Adrenal gland (tissue), 19 donors: ENCODE measurements at places on chromosomes 12 and 14.

DNA sequence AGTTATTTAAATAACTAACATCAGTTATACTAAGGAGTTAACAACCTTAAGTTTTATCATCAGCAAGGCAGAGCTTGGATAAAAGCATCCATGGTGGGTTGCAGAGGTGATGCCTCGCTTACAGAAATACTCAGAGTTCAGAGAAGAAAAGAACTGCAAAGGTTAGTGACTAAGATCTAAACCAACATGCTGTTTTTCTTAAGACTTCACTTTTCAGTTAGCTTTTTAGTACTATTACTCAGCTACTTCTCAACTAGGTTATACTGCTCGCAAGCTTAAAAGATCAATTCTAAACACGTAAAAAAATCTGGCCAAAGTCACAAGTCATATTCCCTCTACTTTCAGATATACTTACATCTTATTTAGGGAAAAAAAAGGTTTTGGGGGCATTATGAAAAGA, 2.8 kb downstream of the PPP1CC start:
- peaks cover 60% of the 10 kb centered on the region for H3K4me1 ChIP-seq
- no peaks in the 10 kb centered on the region for H3K27me3 ChIP-seq
- H3K27ac ChIP-seq: no peak overlapping the region
- DNase-seq: no peak

DNA sequence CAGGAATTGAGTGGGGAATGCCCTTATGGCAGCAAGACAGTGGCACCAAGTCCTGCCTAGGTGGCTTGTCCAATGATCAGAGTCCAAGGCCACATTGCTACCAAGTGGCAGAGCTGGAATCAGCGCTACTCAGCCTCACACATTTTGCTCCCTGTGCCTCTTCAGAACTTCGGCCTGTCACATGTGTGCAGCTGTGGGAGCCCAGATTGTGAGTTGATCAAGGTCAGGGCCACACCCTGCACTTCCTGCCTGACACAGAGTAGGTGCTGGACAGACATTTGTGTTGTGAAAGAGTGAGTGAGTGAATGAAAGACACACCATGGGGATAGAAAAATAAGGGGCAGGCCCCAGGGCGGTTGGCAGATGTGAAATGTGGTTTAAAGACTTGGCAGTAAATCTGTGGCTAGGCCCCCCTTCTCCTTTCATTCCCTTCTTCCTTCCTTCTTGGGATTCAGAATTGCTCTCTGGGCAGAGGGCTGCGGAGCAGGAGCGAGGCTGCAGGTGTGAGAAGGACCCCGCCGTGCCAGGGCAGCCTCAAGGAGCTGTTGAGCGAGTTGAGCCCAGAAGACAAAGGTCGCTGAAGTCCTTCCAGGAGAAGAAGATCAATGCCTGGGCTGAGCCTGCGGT, 83.5 kb downstream of the SLC25A47 start:
- H3K27ac ChIP-seq: no peak overlapping the region
- peaks cover 21% of the 10 kb centered on the region for H3K4me1 ChIP-seq
- no peaks in the 10 kb centered on the region for H3K27me3 ChIP-seq
- H3K4me3 ChIP-seq: no peak overlapping the region

DNA sequence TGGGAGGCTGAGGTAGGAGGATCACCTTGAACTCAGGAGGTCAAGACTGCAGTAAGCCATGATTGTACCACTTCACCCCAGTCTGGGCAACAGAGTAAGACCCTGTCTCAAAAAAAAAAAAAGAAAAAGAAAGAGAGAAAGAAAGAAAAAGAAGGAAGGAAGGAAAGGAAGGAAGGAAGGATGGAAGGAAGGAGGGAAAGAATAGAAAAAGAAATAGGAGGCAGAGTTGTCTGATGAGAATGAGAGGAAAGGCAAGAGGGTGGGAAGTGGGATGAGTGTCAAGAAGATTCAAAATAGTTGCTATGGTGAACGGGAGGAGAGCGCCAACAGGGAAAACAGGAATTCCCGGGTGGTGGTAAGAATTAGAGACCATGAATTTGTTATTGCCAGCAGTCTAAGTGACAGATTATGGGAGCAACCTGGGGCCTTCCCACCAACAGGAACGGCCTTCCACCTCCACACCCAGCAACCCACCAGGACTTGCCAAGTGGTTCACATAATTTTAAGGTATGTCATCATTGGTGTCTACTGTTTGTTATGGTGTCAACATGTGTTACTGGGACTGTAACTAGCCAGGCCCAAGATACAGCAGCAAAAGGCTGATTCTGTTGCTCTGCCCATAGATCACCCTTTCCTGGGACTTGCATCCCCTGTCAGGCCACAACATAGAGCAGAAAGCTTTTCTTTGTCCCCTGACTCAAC, 36.1 kb upstream of the C12orf76 start:
- no peak overlapping the region for H3K27ac ChIP-seq
- no peaks in the 10 kb centered on the region for H3K4me1 ChIP-seq
- no peaks in the 10 kb centered on the region for H3K27me3 ChIP-seq
- no peaks in the 10 kb centered on the region for H3K36me3 ChIP-seq
- no peak for DNase-seq

DNA sequence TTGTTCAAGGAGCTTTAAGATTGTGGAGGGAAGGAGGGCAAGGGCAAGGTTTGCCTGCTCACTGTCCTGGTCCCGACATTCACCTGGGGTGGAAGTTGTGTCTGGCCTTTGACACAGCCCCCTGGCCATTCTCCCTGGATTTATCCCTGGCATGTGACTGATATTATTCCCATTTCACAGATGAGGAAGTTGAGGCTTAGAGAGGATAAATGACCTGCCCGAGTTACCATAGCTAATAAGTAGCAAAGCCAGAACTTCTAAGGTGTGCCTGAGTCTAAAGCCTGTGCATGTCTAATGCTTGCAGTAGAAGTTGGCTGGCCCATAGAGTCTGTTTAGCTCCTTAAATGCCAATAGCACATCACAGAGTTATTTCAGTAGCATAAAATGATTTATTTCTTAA, 720 bp upstream of the FGF6 start:
- no peak for DNase-seq
- no peak overlapping the region for H3K27ac ChIP-seq
- no peaks in the 10 kb centered on the region for H3K36me3 ChIP-seq

- H3K27me3 ChIP-seq: no peaks in the 10 kb centered on the region
- no peak overlapping the region for H3K27ac ChIP-seq
- no peak overlapping the region for H3K4me3 ChIP-seq
- no peaks in the 10 kb centered on the region for H3K36me3 ChIP-seq
- H3K4me1 ChIP-seq: no peaks in the 10 kb centered on the region
- DNase-seq: no peak
These were observed 196.6 kb downstream of the GLT1D1 start for GRCh38 chr12:129049917-129050316.

GRCh38 chr14:93787465-93788292, 606 bp downstream of the PRIMA1 start:
- no peaks in the 10 kb centered on the region for H3K36me3 ChIP-seq
- no peak overlapping the region for H3K4me3 ChIP-seq
- H3K4me1 ChIP-seq: no peaks in the 10 kb centered on the region
- peaks cover 18% of the 10 kb centered on the region for H3K27me3 ChIP-seq

GRCh38 chr12:40236357-40236850, 11.6 kb downstream of the LRRK2 start:
- no peaks in the 10 kb centered on the region for H3K27me3 ChIP-seq
- no peak for DNase-seq
- no peaks in the 10 kb centered on the region for H3K4me1 ChIP-seq
- peaks cover 4% of the 10 kb centered on the region for H3K36me3 ChIP-seq
- no peak overlapping the region for H3K4me3 ChIP-seq

DNA sequence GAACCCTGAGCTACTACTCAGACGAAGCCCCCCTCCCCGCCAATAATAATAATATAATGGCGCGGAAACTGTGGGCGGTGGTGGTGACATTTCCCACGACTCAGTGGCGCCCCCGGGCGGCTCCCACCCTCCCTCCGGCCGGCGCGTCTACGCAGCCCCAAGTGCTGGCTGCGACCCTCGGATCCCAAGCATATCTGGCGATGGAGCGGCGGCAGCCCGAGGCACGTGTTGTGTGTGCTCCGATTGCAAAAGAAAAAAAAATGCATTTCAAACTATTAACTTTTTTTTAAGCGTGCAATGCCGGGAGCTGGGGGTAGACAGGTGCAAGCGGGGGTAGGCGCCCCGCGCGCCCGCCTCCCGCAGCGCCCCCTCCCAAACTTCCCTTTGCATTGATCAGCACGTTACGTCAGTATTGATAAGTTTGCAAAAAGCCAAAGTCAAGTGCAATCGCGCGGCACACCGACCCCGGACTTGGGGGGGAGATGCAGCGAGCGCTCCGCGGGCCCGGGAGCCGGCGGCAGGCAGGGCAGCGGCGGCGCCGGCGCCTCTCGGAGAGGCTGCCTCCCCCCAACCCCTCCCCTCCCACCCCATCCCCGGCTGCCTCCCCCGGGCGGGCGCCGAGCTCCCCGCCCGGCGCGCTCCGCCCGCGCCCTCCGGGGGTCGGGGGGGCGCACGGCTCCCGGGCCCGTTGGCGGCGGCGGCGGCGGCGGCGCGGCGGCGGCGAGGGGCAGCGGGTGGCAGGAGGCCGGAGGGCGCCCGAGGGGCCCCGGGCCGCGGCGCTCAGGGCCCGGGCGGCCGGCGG, 113.1 kb upstream of the MYL2 start:
- DNase-seq: no peak
- H3K4me1 ChIP-seq: no peaks in the 10 kb centered on the region
- H3K4me3 ChIP-seq: no peak overlapping the region
- H3K27me3 ChIP-seq: peaks cover 46% of the 10 kb centered on the region
- no peak overlapping the region for H3K27ac ChIP-seq
